Muscle of back (tissue), 13 donors: ENCODE measurements at places on chromosomes 2 and 18. TPM values are rescaled to one million over a fixed set of nuclear protein-coding genes. Genes with fewer than 3 reads are reported as not detected.

Gene IL1F10
- not detected for polyA plus RNA-seq

DNA sequence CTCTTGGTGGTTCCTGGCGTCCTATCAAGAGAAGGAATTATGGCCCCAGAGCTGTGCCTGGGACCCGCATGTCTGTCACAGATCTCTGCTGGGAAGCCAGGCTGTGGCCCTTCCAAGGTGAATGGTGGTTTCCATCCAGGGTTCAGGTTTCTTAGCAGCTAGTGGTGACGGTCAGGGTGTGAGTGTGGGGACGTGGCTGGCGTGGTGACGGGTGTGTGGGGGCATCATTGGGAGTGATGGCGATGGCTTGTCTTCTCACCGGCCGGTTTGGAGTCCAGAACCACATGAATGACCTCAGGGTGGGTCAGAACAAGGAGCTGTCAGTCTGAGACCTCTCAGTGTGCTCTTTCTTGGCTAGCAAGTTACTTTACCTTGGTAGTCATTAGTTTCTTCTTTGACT is 52.6 kb downstream of the AGAP1 start:
- no peak for DNase-seq

DNA sequence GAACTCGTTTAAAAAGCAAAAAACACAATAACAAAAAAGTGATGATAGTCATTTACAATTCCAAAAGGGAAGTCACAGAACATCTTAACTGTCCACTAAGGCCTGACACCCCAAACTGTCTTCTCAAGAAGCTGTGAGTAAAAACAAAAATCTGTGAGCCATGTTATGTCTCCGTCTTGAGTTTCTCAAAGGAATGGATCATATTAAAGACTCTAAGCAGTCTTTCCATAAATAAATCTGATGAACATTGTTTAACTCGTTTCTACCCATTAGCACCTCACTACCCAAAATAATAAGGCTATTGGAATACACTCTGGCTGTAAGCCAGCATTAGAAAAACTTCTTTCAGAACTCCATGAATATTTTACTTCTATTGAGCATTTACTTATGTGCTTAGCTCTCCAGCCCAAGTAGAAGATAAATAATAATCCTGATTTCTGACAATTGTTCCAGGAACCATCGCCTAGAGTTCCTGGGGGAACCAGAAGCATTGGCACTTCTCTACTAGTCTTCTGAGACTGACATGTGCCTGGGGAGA is 396.0 kb downstream of the STK39 start:
- DNase-seq, result no peak

DNA sequence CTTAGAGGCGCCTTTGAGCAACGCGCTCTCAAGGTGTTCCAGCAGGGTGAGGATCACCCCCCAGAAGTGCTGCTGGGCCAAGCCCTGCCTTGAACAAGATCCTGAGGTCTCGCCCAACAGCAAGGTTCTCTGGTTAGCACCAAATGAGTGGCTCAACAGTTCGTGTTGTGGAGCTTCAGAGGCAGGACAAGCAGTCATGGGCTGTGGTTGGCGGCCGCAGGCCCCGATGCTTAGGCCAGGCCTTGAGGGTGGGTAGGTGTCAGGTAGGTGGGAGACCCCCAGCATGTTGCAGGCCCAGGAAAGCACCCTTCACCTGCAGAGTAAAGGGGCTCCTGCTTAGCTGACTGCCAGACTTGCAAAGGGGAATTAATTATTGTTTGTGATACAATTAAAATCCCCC is 70.2 kb upstream of the FOSL2 start:
- DNase-seq, result no peak

DNA sequence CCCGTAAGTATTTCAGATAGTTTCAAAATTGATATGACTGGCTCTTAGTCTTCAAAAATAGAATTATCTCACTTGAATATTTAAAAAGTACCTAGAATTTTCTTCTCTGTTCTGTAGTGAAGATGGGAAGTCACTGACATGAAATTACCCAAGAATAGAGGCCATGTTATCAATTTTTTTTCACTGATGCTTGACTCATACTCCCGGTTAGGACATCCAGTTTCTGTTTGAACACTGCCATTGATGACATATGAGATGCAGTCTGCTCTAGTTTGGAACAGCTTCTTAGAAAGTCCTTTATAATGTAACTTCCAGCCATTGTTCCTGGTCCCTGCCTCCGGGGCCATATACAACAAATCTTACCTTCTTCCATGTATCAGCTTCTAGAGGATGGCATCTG is 26.0 kb downstream of the MAP3K20 start:
- DNase-seq, result no peak

DNA sequence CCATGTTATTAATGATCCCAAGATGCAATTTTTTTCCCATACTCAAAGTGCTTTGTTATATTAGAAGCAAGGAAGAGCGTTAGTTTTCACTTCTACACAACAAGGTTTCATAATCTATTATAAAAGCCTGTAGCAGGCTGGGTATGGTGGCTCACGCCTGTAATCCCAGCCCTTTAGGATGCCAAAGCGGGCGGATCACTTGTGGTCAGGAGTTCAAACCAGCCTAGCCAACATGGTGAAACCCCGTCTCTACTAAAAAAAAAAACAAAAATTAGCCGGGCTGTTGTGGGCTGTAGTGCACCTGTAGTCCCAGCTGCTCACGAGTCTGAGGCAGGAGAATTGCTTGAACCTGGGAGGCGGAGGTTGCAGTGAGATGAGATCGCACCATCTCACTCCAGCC is 19.0 kb upstream of the SERPINB2 start:
- no peak for DNase-seq
